ENCODE measurements at places on chromosomes 12 and 14. TPM values are rescaled to one million over a fixed set of nuclear protein-coding genes. Genes with fewer than 3 reads are reported as not detected.

TCL1B gene
- not detected for total RNA-seq

MYO1H gene
- not detected for total RNA-seq

SMOC1 gene
- total RNA-seq: not detected

TOMM20L gene
- total RNA-seq: not detected

AKAP5 gene
- 7.3 TPM for total RNA-seq

ARHGDIB gene
- total RNA-seq: 50.8 TPM

SLC25A21 gene
- 2.6 TPM for total RNA-seq

KITLG gene
- total RNA-seq: 3.1 TPM

KRT74 gene
- not detected for total RNA-seq

SALL2 gene
- 0.21 TPM for total RNA-seq

MDGA2 gene
- not detected for total RNA-seq

APOF gene
- total RNA-seq: not detected

KRT83 gene
- total RNA-seq: not detected

CACNA1C gene
- 17.0 TPM for total RNA-seq

AQP6 gene
- total RNA-seq: not detected

GPRC5D gene
- not detected for total RNA-seq

DNAH10 gene
- total RNA-seq: 1.00 TPM

SERPINA3 gene
- 0.13 TPM for total RNA-seq

BICDL1 gene
- not detected for total RNA-seq

Measured in SJSA1 (cell line).